ENCODE measurements at places on chromosomes 13 and 19.
A peak's percentile ranks its signal among the peaks of the same experiment; 100 is the strongest.

DNA sequence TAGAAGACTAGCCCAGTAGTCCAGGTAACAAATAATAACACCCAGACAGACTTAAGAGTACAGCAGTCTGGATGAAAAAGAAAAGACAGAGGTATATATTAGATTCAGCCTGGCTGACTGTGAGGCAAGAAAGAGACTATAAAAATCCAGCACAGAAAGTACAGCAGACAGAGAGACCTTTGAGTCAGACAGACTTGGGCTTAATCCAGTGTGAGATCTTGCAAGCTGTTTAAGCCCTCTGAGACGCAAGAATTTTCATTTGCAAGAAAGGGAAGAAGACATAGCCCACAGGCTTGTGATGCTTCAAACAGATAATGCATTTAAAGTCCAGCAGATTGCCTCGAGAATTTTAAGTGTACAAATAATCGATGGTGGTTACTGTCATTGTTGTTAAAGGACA is 471.4 kb downstream of the LIG4 start:
- DNase-seq = peak; percentile 61

GRCh38 chr19:3061182-3062161 is 823 bp downstream of the TLE5 start:
- DNase-seq = no peak

- no peak for DNase-seq
Observed at GRCh38 chr13:28621449-28621848, 37.5 kb upstream of the POMP start.

GRCh38 chr19:1107661-1108261 is 4.0 kb downstream of the GPX4 start:
- no peak for DNase-seq

GRCh38 chr13:70432276-70432805 is 324.1 kb upstream of the KLHL1 start:
- DNase-seq = no peak

DNA sequence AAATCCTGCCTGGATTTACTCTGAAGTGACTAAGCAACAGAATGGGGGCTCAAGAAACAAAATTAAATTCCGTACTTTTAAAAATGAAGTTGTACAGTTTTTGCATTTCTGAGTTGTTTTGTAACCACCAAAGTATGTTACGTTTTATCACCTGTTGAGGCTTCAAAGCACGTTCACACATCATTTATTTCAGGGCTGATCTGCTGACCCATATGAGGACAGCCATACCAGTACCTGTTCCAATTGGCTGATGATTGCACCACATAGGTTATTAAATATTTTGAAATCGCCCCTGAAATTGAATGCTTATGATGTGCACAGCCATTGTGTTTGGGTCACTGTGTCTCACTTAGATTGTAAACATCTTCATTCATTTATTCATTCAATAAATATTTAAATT is 72.0 kb upstream of the FLT1 start:
- no peak for DNase-seq

DNA sequence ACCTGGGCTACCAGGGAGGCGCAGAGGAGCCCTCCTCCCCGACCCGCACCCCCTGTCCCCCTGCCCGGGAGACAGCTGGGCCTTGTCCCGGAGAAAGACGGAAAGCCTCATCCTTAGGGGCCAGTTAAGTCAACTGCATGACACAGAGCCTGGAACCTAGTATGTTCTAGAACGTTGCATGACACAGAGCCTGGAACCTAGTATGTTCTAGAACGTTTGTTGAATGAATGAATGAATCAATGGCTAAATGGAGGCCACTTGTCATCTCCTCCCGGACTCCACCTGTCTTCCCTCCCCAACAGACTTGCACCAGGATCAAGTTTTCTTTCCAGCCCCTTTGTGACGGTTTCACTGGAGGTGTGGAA is 706 bp downstream of the SERP2 start:
- no peak for DNase-seq

DNA sequence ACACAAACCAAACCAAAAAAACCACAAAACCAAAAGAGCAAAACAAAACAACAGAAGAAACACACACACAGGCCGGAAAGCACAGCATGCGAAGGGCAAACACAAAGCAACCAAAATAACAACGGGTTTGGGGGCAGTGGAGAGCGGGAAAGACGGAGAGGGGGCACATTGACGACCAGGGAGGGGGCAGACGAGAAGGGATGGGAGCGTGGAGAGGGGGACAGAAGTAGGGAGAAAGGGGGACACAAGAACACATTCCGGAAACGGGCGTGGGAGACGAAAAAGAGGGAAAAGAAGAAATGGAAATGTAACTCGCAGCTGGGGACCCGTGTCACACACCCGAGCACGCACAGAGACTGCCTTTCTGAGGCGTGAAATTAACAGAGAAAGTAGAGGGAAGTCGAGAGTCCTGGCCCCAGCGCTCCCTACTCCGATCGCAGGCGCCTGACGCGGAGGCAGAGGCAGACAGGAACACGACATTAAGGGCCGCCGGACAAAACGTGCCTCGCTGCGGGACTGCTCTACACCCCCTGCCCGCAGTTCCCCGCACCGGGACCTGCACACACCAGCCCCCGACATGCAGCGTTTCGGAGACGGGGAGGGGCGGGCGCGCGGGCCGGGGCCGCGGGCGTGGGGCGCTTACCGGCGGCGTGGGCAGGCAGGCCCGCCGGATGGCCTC is 652 bp downstream of the POU4F1 start:
- DNase-seq = no peak

DNA sequence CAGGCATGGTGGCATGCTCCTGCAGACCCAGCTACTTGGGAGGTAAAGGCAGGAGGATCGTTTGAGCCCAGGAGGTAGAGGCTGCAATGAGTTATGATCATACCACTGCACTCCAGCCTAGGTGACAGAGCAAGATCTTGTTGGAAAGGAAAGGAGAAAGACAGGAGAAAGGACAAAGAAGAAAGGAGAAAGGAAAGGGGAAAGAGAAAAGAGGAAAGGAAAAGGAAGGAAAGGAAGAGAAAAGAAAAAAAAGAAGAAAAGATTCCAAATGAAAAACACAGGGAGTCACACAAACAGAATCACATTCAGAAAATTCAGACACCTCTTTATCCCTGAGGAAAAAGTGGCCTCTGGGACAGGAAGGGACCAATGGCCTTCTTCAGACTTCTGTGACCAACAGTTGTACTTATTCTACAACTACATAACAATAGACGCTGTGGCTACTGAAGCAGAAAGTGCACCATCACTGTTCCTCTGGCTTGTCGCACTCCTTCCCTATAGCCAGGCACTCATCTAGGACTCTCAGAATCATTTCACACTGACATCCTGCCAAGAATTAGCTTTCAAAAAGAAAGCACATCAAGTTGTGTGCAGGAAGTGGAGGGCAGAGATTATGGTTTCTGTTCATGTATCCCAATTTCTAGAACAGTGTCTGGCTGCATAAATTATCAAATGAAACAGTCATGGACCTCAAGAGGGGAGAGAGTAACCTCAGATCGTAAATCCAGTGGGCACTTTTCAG is 5.9 kb downstream of the MTMR6 start:
- no peak for DNase-seq

GRCh38 chr19:45529420-45529785 is 22.1 kb downstream of the VASP start:
- DNase-seq = no peak

DNA sequence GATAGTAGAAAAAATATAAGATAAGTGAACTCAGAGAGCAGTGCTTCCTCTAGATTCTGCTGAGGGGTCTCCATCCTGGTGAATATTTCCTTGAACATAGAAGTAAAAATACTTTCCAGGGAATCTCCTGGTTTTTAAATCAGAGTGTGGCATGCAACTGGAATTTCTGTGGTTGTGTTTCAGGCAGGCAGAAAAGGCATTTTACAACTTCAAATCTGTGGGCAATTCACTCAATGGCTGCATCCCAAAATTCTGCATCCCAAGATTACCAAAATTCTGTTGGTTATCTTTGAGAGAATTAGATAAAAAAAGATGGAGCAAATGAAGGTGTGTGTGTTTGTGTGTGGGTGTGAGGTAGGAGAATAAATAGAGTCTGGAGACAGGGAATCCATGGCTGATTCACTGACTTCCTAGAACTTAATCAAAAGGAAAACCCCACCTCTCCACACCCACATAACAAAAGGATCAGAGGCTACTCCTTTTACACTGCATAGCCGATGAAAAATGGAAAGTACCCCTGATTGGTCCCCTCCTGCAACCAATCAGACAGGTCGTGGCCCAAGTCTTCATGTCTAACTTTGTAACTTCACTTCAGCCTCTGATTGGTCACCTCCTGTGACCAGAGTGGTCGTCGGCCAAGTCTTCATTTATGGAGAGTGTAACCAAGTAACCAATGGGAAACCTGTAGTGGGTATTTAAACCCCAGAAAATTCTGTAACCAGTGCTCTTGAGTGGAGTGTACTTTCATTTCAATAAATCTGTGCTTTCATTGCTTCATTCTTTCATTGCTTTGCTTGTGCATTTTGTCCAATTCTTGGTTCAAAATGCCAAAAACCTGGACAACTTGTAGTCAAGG is 112.8 kb downstream of the DLEU7 start:
- DNase-seq = no peak

DNA sequence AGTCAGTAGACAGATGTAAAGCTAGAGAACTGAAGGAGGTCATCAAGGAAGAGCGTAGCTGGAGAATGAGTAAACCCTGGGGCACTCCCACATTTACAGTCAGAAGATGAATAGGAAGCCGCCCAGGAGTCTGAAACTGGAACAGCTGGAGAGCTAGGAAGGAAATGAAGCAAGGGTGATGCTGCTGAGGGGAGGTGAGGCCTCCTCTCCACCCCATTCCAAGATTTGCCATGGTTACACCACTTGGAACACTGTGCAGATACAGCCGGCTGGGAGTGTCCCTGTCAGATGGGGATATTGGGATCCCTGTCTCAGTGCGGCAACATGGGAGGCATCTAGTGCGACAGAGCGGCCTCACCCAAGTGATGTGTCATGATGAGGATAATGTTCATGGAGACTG is 51.8 kb upstream of the GPI start:
- peak; percentile 80 for DNase-seq

DNA sequence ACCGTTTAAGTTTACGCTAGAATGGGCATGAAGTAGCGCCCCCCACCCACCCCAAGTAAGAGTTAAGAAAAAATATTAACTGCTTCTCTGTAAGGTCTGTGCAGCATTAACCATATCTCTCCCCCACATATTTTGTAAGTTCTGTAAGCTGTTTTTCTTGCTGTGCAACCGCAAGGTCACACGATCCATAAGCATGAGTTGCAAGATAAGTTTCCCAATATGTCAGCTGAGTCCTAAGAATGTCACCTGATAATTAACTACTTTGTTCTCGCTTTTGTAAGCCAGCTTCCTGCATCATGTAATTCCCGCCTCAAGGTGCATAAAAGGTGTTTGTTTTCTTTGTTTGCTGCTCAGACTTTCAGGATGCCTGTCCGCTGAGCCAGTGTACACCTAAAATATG is 187.0 kb downstream of the MYO16 start:
- no peak for DNase-seq

DNA sequence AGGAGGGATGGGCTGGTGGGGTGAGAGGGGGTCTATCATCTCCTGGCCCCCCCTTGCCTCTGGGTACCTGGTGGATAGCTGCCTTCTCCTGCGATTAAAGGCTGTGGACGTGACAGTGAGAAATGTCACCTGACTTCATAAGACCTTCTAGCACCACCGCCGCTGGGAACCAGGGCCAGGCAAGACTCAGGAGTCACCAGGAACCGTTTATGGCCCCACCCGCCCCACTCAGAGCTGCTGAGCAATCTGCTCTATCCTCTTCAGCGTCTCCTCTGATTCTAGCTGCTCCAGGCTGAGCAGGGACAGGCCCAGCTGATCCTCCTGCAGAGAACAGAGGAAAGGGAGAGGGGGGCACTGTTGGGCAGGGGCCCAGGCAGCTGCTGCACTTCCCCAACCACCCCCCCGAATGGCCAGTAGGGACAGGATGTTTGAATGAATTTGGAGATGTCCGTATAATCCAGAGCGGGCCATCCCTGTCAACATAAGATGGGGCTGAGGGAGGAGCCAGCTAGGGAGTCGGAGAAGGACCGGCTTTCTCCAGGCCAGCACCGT is 10.9 kb downstream of the KLC3 start:
- DNase-seq = no peak

DNA sequence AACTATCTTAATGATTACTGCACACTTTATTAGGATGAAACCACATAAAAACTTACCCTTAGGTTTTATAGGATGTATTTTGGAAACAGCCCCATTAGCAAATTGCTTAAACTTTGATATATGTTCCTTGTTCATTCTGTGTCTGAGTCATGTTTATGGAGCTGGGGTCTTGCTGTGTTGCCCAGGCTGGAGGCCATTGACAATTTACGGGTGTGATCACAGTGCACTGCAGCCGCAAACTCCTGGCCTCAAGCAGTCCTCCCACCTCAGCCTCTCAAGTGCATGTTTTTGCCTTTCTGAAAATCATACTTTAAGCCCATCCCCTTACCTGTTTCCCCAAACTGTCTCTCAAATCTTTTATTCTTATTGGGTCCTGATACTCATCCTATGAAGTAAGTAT is 5.2 kb upstream of the CHAMP1 start:
- DNase-seq = no peak

DNA sequence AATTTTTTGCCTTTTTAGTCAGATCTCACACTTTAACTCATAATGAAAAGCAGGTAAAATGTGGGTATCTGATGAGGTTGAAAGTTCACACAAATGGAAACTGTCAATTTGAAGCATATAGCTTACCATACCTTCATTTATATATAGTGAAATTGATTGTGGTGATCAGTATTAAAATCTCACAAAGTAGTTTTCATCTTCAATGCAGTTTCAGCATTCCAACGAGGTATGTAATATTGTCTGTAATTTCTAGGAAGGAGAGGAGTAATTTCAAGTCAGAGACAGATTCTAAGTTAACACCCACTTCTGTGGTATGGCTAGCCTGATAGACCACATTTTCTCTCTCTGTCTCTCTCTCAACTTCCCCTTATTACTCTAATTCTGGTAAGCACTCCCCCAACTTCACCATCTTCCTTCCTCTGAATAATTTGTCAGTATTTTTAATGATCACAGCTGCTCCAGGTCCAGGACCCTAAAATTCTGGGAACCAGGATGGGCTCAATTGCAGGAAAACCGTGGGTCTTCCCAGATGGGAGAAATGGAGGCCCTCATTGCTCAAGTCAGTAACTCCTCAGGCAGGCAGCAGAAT is 455.7 kb downstream of the FGF9 start:
- no peak for DNase-seq

DNA sequence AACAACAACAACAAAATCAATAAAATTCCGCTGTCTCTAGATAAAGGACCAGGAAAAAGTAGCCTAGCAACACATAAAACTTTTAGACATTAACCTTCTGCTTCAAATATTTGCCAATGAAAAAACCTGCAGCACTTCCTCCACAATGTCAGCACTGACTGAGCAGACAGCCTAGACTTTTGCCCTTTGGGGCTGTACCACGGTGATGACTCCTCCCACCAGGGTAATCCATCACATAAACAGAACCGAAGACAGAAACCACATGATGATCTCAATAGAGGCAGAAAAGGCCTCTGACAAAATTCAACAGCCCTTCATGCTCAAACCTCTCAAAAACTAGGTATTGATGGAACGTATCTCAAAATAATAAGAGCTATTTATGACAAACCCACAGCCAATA is 30.2 kb upstream of the TRPC4 start:
- DNase-seq = no peak
